ENCODE measurements at places on chromosomes 7 and 10.

GRCh38 chr7:22238354-22239311, 118.3 kb downstream of the RAPGEF5 start:
- DNase-seq: peak; percentile 20

DNA sequence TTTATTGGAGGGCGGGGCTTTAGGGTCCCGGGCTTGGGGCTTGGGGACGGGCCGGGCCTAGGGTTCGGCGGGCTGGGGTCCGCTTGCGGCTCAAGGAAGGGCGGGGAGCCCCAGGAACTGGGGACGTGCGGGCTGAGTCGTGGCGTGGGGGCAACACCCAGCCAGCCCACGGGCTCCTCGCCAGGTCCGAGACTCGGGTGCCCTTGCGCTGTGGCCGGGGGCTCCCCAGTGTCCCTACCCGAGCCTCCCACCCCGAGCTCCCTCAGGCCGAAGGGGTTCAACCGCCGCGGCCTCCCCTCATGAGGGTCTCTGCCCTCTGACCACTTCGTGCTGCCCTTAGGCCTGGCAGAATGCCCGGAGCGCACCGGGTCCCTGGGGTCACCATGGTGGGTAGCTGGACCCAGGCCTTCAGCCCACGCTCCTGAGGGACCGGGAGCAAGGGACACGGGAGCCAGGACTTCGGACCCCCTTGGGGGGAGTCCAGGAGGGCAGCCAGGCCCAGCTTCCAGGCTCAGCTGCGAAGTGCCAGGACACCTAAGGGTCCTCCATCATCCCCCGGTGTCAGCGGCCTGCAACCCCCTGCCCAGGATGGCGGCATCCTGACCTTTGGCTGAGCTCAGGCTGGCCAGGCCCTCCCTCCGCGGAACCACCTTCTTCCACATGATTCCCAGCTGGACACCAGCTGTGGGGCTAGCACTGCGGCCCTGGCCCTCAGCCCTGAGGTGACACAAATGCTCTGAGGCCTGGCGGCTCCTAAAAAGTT, 524 bp upstream of the FUOM start:
- DNase-seq: no peak

DNA sequence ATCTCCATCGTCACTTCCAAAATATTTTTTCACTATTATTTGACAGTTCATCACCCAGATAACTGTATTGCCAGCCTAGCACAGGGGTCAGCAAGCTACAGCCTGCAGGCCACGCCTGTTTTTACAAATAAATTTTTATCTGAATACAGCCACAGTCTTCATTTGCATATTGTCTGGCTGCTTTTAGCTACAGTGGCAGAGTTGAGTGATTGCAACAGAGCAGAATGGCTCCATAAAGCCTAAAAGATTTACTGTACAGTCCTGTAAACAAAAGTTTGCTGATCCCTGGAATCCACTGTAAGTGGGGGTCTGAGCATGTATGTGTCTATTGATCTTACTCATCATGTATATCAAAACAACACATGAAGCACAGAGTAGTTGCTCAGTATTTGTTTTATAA, 45.9 kb upstream of the GNAI1 start:
- no peak for DNase-seq

- no peak for DNase-seq
Measured at GRCh38 chr10:114291076-114291475, 52.0 kb downstream of the VWA2 start.

DNA sequence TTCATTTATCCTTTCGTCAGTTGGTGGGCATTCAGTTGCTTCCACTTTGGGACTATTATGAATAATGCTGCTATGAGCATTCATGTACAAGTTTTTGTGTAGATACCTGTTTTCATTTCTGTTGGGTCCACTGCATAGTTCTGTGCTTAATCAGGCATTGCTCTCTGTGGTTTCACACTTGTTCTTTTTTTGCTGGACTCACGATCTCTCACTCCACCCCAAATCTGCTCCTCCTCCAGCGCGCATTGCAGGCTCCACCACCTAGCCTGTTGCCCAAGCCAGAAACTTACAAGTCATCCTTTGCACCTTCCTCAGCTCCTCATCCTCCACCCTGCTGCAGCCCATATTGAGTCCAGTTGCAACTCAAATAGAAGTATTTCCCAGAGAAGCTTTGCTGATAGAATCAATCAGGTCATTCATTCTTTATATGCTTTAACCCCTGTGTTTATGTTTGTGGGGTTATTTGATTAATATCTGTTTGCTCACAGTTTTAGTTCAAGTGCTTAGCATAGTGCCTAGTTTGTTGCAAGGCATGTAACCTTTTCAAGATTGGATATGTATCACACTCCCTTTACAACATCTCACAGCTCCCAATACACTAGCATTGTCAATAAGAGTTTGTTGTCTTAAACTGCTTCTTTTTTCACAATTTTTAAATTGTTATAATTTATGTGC, 16.6 kb upstream of the AFAP1L2 start:
- no peak for DNase-seq

GRCh38 chr10:35172146-35172545, 45.5 kb downstream of the CREM start:
- DNase-seq: no peak

GRCh38 chr10:24720096-24720495, 3.6 kb downstream of the ARHGAP21 start:
- DNase-seq: no peak

- no peak for DNase-seq
Measured at GRCh38 chr10:105288026-105288425, 646.9 kb downstream of the SORCS3 start.

All from fibroblast of upper back skin (primary cell).